Activated T-cell treated with anti-CD3 and anti-CD28 coated beads, Interleukin-2, amount 50 U/mL, for 24 hours (primary cell): ENCODE measurements at places on chromosomes 16 and 17.

GRCh38 chr16:19393226-19394111, 24.2 kb upstream of the TMC5 start:
- H3K4me1 ChIP-seq, result no peaks in the 10 kb centered on the region
- H3K27ac ChIP-seq, result no peak overlapping the region
- peaks cover 40% of the 10 kb centered on the region for H3K27me3 ChIP-seq
- no peak for DNase-seq

GRCh38 chr16:4321286-4322120, 5.6 kb downstream of the GLIS2 start:
- H3K36me3 ChIP-seq, result no peaks in the 10 kb centered on the region
- H3K4me3 ChIP-seq, result no peak overlapping the region
- peaks cover 3% of the 10 kb centered on the region for H3K27me3 ChIP-seq
- no peak overlapping the region for H3K27ac ChIP-seq
- no peak for DNase-seq

- no peaks in the 10 kb centered on the region for H3K36me3 ChIP-seq
- DNase-seq, result no peak
- H3K27me3 ChIP-seq, result peaks cover 64% of the 10 kb centered on the region
- H3K4me3 ChIP-seq, result no peak overlapping the region
Observed at GRCh38 chr17:968812-969730, 10.5 kb downstream of the NXN start.

- peaks cover 21% of the 10 kb centered on the region for H3K4me1 ChIP-seq
- DNase-seq, result no peak
- H3K36me3 ChIP-seq, result peaks cover 54% of the 10 kb centered on the region
- no peaks in the 10 kb centered on the region for H3K27me3 ChIP-seq
Observed at GRCh38 chr16:89511374-89511773, 3.2 kb downstream of the SPG7 start.

- no peak overlapping the region for H3K4me3 ChIP-seq
- H3K36me3 ChIP-seq, result no peaks in the 10 kb centered on the region
- peaks cover 14% of the 10 kb centered on the region for H3K4me1 ChIP-seq
- peaks cover 10% of the 10 kb centered on the region for H3K27me3 ChIP-seq
Observed at GRCh38 chr17:64772845-64773299, 110.8 kb upstream of the SMURF2 start.

- no peak overlapping the region for H3K4me3 ChIP-seq
- peaks cover 37% of the 10 kb centered on the region for H3K4me1 ChIP-seq
- H3K36me3 ChIP-seq, result peaks cover 77% of the 10 kb centered on the region
- no peaks in the 10 kb centered on the region for H3K27me3 ChIP-seq
- H3K27ac ChIP-seq, result no peak overlapping the region
- DNase-seq, result no peak
Observed at GRCh38 chr16:68356919-68357286, 46.1 kb downstream of the PRMT7 start.

- no peak for DNase-seq
- H3K4me3 ChIP-seq, result peak overlapping the region; percentile 98
- H3K27me3 ChIP-seq, result no peaks in the 10 kb centered on the region
- peaks cover 62% of the 10 kb centered on the region for H3K36me3 ChIP-seq
Observed at GRCh38 chr17:32350666-32351418, 885 bp downstream of the ZNF207 start.

DNA sequence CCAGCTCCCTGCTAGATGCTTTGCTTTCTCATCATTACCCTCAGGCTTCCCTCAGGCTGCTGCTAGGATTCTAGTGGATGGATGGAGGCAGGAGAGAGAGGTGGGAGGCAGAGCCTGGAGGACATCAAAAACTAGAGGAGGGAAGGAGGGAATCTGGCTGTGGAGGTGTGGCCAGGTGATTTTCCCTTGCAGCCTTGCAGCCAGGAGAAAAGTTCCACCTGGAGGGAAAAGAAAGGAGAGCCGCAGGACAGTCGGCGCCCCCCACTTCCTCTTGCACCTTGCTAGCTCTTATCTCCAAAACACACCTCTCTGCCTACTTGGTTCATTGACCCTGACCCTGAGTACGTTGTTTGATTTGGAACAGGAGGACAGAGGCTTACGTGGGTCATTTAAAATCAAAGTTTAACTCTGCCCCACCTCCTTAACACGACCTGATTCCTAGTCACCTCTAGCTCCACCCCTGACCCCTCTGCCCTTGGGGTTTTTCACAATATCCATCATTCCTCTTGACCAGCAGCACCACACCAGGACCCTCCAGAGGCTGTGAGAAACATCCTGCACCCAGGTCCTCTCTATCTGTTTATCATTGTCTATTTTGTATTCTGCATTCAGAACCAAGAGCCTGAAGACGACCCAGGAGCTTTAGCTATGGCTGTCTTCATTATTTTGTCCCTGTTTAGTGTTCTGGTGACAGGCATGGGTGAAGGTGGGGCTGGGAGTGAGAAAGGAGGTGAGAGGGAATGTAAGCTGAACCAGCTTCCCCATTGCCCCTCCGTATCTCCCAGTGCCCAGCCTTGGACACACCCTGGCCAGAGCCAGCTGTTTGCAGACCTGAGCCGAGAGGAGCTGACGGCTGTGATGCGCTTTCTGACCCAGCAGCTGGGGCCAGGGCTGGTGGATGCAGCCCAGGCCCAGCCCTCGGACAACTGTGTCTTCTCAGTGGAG, 15.9 kb downstream of the AOC3 start:
- no peak overlapping the region for H3K27ac ChIP-seq
- no peaks in the 10 kb centered on the region for H3K4me1 ChIP-seq
- DNase-seq, result no peak
- no peaks in the 10 kb centered on the region for H3K36me3 ChIP-seq
- H3K27me3 ChIP-seq, result peaks cover 32% of the 10 kb centered on the region

- no peak overlapping the region for H3K27ac ChIP-seq
- H3K4me3 ChIP-seq, result no peak overlapping the region
- DNase-seq, result no peak
Observed at GRCh38 chr16:7025616-7026190, 306.9 kb upstream of the RBFOX1 start.

- no peaks in the 10 kb centered on the region for H3K27me3 ChIP-seq
- no peaks in the 10 kb centered on the region for H3K36me3 ChIP-seq
- no peak for DNase-seq
- no peak overlapping the region for H3K27ac ChIP-seq
Observed at GRCh38 chr17:76366247-76366646, 12.5 kb upstream of the PRPSAP1 start.

DNA sequence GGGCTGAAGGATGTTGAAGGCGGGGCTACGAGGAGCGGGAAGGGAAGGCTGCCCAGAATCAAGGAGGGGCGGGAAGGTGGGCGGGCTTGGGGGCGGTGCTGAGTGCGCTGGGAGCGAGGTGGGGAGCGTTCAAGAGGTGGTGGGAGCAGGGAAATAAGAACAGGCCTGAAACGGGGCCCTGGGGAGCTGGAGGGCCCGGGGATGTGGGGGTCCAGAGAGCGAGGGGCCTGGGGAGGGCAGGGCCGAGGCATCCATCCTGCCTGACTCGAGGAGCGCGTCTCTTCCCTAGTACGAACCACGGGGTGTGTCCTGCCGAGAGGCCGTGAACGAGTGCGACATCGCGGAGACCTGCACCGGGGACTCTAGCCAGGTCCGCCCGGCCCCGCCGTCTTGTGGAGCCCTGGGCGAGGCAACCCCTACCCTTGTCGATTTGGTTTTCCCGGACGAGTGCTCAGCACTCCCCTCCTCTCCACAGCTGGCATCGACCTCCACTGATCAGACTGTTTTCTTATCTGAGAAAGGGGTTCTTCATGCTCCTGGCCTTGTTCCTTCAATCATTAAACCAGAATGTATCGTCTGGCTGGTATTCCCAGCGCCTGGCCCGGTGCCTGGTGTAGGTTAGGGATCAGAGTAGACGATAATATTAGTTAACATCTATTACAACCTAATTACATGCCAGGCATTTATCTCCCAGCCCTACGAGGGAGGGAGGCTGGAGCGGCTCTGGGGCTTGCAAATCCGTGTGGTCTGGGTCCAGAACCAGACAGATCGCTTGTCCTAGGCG, 17.2 kb downstream of the ADAM11 start:
- H3K27me3 ChIP-seq, result peaks cover 11% of the 10 kb centered on the region
- no peaks in the 10 kb centered on the region for H3K36me3 ChIP-seq
- DNase-seq, result no peak
- peaks cover 18% of the 10 kb centered on the region for H3K4me1 ChIP-seq
- peak overlapping the region; percentile 81 for H3K4me3 ChIP-seq

DNA sequence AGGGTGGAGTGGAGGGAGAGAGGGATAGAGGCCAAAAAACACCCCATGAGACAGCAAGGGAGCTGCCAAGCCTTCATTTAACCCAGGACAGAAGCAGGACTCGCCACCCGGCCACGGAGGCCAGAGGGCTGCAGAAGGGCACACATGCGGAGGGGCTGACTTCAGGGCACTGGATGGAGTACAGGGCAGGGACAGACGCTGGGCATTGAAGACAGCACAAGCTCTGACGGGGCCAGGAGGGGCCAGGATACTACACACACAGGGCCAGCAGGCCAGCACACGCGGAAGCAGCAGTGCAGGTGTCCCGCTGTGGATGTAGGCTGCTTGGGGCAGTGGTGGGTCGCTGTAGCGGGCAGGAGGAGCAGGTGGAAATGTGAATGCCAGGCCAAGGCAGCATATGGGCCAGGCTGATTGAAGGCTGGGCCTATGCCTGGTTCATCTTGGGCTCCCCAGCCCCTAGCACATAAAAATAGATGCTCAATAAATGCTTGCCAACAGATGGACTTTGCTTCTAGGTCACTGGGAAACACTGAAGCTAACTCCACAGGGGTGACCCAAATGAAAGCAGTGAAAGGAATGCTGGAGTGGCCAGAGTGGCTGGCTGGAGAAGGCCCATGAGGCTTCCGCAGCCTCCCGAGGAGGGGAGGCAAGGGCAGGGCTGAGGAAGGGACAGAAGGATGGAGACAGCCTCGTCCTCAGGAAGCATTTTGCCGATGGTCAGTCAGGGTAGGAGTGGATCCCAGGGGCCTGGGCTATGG, 61.6 kb downstream of the GNA13 start:
- H3K27me3 ChIP-seq, result no peaks in the 10 kb centered on the region
- H3K4me1 ChIP-seq, result peaks cover 13% of the 10 kb centered on the region
- H3K4me3 ChIP-seq, result no peak overlapping the region
- no peaks in the 10 kb centered on the region for H3K36me3 ChIP-seq
- no peak for DNase-seq
- H3K27ac ChIP-seq, result peak overlapping the region; percentile 52

GRCh38 chr17:78735832-78736525, 46.1 kb downstream of the CYTH1 start:
- peaks cover 93% of the 10 kb centered on the region for H3K4me1 ChIP-seq
- peak overlapping the region; percentile 94 for H3K27ac ChIP-seq
- no peak for DNase-seq
- H3K4me3 ChIP-seq, result peak overlapping the region; percentile 79
- peaks cover 28% of the 10 kb centered on the region for H3K36me3 ChIP-seq

- H3K27me3 ChIP-seq, result no peaks in the 10 kb centered on the region
- no peak for DNase-seq
- H3K4me3 ChIP-seq, result peak overlapping the region; percentile 76
- peak overlapping the region; percentile 99 for H3K27ac ChIP-seq
- peaks cover 84% of the 10 kb centered on the region for H3K4me1 ChIP-seq
Observed at GRCh38 chr17:2267354-2267753, 36.2 kb downstream of the SMG6 start.

DNA sequence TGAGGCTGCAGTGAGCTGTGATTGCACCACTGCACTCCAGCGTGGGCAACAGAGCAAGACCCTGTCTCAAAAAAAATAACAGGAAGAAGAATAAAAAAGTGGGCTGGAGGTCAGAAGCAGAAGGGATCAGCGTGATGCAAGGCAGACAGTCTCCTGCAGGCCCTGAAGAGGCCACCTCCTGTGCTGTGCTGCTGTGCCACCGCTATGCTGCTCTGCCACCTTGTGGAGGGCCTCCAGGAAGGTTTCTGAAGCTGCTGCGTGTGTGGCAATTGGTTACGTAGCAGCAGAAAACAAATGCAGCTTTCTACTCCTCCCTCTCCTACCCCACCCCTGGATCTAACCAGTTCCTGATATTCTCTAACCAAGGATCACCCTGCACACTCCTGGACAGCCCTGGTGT, 815.5 kb downstream of the KCNJ18 start:
- H3K4me1 ChIP-seq, result no peaks in the 10 kb centered on the region
- no peaks in the 10 kb centered on the region for H3K27me3 ChIP-seq
- no peak overlapping the region for H3K27ac ChIP-seq
- no peak overlapping the region for H3K4me3 ChIP-seq

DNA sequence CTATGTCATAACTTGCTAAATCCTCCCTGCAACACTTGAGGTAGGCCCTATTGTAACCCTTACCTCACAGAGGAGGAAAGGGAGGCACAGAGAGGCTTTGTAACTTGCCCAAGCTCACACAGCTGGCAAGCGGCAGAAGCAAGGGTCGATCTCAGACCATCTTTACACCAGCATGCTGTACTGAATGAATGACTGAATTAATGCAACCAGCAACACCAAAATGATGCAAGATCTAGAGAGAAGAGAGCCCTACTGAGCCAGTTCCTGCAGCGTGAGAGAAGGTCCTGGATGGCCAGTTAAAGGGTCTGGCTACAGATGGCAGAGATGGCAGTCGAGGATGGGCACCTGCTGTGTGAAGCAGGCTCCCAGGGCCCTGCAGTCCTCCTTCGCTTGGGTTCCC, 8.2 kb upstream of the KLHL36 start:
- H3K27me3 ChIP-seq, result no peaks in the 10 kb centered on the region
- H3K4me1 ChIP-seq, result peaks cover 34% of the 10 kb centered on the region
- H3K36me3 ChIP-seq, result no peaks in the 10 kb centered on the region

- peaks cover 52% of the 10 kb centered on the region for H3K36me3 ChIP-seq
- no peak overlapping the region for H3K4me3 ChIP-seq
- DNase-seq, result no peak
- peaks cover 16% of the 10 kb centered on the region for H3K4me1 ChIP-seq
- peak overlapping the region; percentile 63 for H3K27ac ChIP-seq
Observed at GRCh38 chr17:50487213-50488096, 8.8 kb downstream of the RSAD1 start.

DNA sequence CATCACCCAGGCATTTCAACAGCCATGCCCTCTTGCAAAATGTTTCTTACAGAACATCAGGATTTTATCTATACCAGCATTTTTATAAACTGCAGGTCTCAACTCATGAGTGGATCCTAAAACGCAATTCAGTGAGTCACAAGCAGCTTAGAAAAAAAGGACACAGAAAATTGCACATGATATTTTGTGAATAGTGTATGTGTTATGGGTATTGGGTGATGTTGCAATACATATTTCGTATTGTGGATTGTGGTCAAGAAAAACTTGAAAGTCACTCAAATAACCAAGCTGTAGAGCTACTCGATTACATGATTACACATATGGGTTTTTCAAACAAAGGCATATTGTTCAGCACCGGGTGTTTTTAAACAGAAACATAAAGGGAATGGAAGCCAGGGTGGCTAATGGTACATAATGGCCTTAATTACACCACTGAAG, 1.4 kb downstream of the WIPI1 start:
- H3K4me3 ChIP-seq, result peak overlapping the region; percentile 81
- no peak overlapping the region for H3K27ac ChIP-seq
- H3K36me3 ChIP-seq, result peaks cover 4% of the 10 kb centered on the region

- no peak for DNase-seq
- no peak overlapping the region for H3K27ac ChIP-seq
- peaks cover 13% of the 10 kb centered on the region for H3K4me1 ChIP-seq
- H3K36me3 ChIP-seq, result no peaks in the 10 kb centered on the region
Observed at GRCh38 chr17:77915594-77916021, 42.9 kb upstream of the TNRC6C start.

GRCh38 chr17:53032861-53033271, 789.9 kb upstream of the KIF2B start:
- no peak overlapping the region for H3K27ac ChIP-seq
- H3K27me3 ChIP-seq, result no peaks in the 10 kb centered on the region
- no peaks in the 10 kb centered on the region for H3K4me1 ChIP-seq
- no peak overlapping the region for H3K4me3 ChIP-seq
